ENCODE measurements at places on chromosomes 13 and 19. TPM values are rescaled to one million over a fixed set of nuclear protein-coding genes. Genes with fewer than 3 reads are reported as not detected.

KMT5C gene
- polyA plus RNA-seq, result 13.8 TPM

DNA sequence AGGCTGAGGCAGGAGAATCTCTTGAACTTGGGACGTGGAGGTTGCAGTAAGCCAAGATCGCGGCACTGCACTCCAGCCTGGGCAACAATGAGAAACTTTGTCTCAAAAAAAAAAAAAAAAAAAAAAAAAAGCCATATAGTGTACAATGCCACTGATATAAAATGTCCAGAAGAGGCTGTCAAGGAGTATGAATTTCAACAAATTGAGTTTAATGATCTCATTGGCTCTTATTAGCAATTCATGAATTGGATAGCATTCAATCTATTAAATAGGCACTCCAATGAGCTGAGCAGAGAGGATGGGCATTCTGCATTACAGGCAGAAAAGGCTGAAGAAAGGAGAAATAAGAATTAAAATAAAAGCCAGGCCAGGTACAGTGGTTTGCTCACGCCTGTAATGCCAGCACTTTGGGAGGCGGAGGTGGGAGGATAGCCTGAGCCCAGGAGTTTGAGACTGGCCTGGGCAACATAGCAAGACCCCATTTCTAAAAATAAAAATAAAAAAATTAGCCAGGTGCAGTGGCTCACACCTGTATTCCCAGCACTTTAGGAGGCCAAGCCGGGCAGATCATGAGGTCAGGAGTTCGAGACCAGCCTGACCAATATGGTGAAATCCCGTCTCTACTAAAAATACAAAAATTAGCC is 757 bp upstream of the LMNB2 start:
- no peak for DNase-seq

DNA sequence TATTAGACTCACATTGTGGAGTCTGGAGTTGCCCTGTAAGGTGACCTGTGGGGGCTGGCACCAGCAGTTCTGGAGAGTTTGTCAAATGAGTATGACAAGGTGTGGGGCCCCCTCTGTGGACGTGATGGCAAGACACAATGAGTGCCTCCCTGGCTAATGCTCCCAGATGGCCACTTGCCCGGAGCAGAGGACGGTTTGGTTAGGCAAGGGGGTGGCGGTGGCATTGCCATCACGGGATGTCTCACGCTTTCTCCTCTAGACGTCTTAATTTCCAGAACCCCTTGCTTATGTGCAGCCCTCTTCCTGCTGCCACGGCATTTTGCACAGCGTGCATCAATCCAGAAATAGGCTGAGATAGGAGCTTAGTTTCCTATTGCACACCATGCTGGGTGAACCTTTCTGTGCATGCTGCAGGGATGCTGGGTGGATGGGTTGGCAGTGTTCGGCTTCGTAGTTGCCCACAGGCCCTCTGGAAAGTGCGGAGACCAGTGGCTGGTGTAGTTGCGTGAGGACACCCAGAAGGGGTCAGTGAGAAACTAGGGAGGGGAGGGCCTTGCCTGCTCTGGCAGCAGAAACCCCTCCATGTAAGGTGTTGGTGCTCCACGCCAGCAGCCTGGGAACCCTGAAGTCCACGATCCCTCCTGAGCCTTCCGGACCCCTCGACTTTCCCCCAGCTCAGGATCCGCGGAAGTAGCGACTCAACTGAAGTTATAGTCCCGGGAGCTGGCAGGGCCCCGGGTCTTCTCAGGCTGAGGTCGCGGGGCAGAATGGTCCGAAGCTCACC is 18.1 kb upstream of the LRP3 start:
- DNase-seq, result no peak

DNA sequence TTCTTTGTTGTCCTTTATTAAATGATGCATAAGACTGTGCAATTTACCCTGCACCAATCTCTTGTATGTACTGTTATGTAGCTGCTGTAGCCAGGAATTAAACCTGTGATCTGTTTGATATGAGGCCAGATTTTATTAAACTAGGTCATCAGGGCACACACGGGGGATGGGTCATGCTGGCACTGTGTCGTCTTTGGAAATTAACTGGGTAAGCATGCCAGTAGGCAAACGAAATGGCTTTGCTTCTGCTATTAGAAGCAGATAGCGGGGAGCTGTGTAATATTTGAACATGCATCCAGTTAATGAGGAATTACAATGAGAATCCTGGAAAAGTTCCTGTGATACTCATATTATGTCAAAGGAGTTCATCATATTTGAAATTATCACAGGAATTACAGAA is 23.5 kb downstream of the MTUS2 start:
- DNase-seq, result no peak

GNG7 gene
- 5.5 TPM for polyA plus RNA-seq

- DNase-seq, result no peak
Measured at GRCh38 chr13:98526182-98526512, 50.8 kb downstream of the STK24 start.

DNA sequence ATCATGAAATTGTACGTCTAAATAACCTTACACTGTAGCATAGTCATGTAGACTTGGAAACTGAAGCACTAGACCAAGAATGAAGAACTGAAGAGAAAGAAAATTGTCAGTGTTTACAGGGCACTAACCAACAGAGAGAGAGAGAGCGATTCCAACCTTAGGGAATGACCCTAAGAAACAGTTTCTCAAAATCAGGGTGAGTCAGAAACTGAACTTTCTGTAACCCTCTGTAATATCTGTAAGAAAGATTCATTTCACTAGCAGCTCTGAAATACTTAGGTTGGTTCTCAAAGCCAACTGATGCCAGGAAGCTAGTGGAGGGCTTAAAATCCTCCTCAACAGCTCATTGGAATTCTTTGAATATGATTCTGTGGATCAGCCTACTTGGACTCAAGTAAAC is 936.9 kb downstream of the EFNB2 start:
- DNase-seq, result no peak

DNA sequence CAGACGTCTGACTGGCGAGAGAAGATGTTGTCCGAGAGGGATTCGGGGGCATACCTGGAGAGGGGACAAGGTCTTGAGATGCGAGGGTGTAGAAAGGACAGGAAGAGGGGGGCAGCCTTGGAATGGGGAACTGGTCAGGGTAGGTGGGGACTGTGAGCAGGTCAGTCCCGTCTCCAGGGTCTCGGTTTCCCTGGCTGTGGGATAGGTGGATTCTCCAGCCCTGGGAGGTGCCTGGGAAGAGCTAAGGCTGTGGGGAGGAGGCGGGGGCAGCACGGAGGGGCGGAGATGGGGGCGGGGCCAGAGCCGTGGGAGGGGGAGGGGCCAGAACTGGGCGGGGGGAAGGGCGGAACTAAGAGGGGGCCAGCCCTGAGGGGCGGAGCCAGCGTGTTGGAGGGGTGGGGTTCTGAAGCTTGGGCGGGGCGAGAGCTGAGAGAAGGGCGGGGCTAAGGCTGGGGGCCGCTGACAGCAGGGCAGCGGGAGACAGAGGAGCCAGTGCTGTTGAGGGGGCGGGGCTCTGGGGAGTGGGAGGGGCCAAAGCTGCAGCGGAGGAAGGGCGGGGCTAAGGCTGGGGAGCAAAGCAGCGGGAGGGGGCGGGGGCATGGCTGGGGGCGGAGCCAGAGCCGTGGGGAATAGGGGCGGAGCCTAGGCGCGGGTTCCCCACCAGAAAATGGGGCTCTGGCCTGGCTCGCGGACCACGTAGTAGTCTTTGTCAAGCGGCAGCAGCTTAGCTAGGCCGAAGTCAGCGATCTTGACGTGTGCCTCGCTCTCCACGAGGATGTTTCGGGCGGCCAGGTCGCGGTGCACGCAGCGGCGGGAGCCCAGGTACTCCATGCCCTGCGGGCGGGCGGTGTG is 9.5 kb upstream of the INSL3 start:
- peak; percentile 32 for DNase-seq

GRCh38 chr13:77333594-77333993 is 6.7 kb upstream of the MYCBP2 start:
- DNase-seq, result no peak

- DNase-seq, result no peak
Measured at GRCh38 chr19:31350033-31350692, 927 bp upstream of the TSHZ3 start.

GRCh38 chr13:83940742-83941141 is 58.5 kb upstream of the SLITRK1 start:
- DNase-seq, result no peak

- DNase-seq, result no peak
Measured at GRCh38 chr13:105329359-105329758, 1206.1 kb downstream of the EFNB2 start.

Data from left renal pelvis (tissue), 4 donors.